Activated naive CD8-positive, alpha-beta T cell treated with anti-CD3 and anti-CD28 coated beads, Interleukin-2, amount 10 ng/mL, durations not matched to agents 7 days and 5 days (primary cell): ENCODE measurements at places on chromosomes 2 and 18. TPM values are rescaled to one million over a fixed set of nuclear protein-coding genes. Genes with fewer than 3 reads are reported as not detected.

The CTAGE1 gene
- not detected for total RNA-seq

GRCh38 chr18:41881285-41881684 is 73.7 kb upstream of the PIK3C3 start:
- DNase-seq: no peak

- DNase-seq: no peak
Observed at GRCh38 chr2:9714630-9715214, 83.9 kb upstream of the YWHAQ start.

GRCh38 chr2:134161170-134161547 is 92.7 kb upstream of the MGAT5 start:
- no peak for DNase-seq

DNA sequence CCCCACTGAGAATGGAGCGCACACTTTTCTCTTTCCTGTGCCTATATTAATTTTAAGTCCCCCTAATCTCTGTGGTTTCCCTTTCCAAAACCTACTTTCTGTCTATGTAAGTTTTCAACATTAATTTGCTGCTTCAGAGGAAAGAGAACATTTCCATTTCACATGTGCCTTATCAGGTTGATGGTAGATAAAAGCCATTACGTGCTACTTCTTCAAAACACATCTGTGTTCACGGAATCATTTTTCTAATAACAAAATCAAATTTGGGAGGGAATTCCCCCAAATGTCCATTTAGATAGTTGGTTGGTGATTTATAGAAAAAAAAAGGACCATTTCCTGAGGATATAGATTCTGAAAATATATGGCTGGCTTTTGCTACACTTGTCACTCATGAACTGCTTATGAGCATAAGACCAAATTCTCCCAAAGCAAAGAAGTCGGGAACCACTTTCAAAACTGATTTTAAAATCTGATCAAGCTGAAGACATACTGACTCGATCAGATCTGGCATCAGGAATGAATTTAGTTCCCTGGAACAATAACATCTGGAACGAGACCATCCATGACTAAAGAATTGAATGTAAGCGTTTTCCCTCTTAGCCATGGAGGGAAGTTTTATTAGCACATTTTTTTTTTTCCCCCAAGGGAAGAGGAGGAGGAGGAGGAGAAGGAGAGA is 8.2 kb downstream of the PTGR3 start:
- DNase-seq: no peak
